Esophagus (tissue), 2 donors: ENCODE measurements at places on chromosomes 7 and 10. TPM values are rescaled to one million over a fixed set of nuclear protein-coding genes. Genes with fewer than 3 reads are reported as not detected.

Gene CUZD1
- polyA plus RNA-seq = 0.32 TPM

Gene CLDN4
- polyA plus RNA-seq = 124 TPM

Gene SHTN1
- polyA plus RNA-seq = 6.1 TPM

Gene ANKRD30A
- not detected for polyA plus RNA-seq

Gene ADAM22
- 0.16 TPM for polyA plus RNA-seq

Gene TES
- 50.5 TPM for polyA plus RNA-seq

Gene RASA4B
- 4.9 TPM for polyA plus RNA-seq
